ENCODE measurements at places on chromosomes 1 and 21.

- DNase-seq: no peak
Observed at GRCh38 chr1:207831517-207832327, 79.2 kb downstream of the CD34 start.

DNA sequence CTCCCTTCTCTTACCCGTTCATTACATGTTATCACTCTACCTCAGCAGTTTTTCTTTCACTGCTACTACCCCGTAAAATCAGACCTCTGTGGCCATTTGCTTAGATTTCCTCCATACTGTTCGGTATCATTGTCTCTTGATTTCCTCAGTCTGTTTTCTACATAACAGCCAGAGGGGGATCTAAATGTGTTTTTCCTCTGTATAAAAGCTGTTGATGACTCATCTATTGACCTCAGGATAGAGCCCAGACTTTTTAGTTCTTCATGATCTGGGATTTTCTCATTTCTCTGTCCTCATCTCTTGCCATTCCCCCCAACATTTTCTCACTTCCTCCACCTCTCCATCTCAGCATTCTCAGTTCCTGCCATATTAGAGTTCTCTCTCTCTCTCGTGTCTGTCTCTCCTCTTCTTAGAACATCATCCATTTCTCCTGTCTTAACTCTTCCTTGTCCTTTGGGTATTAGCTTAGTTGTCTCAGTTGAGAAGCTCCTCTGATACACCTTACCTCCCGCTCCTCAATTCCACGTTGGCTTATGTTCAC, 10.5 kb downstream of the OTUD3 start:
- no peak for DNase-seq

DNA sequence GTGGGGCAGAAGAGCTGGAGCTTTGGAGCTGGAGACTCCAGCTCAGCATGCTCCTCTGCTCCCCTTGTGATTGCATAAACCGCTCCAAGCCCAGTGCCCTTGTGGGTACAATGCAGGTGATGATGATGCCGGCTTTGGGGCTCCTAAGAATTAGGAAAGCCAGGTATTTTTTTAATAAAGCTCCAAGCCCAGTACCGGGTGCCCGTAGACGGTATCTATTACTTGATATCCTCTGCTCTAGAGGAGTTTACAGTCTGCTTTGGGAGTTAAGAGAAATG, 27.2 kb downstream of the TENT5C start:
- no peak for DNase-seq

- DNase-seq: no peak
Observed at GRCh38 chr1:34867415-34867814, 7.9 kb upstream of the SMIM12 start.

- DNase-seq: no peak
Observed at GRCh38 chr1:85579622-85580021, 939 bp upstream of the CCN1 start.

Measured in D341Med (cell line).